ENCODE measurements at places on chromosomes 6 and 20. TPM values are rescaled to one million over a fixed set of nuclear protein-coding genes. Genes with fewer than 3 reads are reported as not detected.

DNA sequence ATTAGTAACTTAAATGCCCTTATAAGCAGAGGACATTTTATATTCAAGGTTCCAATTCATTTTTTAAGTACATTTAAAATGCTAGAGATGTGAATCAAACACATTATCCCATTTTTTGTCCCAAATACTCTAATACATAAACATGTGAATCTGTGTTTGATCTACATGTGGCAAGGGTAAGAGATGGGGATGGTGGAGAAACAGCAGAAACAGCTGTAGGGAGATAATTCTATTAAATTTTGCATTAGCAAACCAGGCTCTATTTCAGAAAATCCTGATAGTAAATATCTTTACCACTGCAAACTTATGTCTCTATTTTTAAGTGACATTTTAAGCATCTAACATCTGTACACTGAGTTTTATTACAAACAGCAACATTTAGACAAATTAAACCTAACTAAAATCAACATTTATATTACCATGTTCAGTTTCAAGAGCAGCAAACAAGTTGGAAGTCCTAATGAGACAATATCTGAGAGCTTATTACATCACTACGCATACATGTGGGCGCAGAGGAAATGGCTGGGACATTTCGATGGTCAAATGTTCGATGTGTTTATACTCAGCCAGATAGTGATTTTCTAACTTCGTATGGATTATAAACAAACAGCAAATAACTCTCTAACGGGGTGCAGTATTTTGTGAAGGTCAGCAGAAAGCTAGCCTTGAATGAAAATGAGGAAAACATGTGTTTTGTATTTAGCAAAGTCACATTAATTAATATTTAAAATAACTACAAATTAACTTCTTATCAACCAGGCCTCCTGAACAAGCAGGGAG is 165.1 kb downstream of the GJA1 start:
- no peak for DNase-seq

DNA sequence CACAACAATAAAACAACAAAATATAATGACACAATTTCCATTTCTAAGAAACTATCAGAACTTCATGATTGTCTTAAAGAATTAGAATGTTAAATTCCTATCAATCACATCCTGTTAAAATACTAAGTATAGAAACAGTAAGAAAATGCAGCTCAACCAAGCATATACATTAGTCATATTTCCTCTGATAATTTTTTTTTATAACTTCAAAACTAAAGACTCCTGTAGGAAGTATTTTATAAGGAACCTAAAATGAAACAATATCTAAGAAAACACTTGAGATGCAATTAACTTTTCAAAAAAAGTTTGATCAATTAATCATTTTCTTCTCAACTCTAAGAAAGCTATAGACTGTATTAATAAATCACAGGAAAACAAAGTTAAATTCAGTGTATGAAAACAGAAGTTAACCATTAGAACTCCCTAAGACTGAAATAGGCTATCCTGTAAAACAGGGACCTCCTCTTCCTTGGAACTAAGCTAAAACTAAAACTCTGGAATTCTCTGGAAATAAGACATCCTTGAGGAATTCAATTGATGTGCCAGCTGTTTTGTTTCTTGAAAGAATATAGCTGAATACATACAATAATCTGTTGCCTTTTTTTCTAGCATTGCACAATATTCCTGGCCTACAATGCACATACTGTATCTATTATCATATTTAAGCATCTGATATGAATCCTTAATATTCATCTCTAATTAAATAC is 19.8 kb downstream of the FKBP5 start:
- DNase-seq = peak; percentile 40

- no peak for DNase-seq
Measured at GRCh38 chr6:6332811-6333244, 12.4 kb upstream of the F13A1 start.

The COL21A1 gene
- total RNA-seq = 2.3 TPM

DNA sequence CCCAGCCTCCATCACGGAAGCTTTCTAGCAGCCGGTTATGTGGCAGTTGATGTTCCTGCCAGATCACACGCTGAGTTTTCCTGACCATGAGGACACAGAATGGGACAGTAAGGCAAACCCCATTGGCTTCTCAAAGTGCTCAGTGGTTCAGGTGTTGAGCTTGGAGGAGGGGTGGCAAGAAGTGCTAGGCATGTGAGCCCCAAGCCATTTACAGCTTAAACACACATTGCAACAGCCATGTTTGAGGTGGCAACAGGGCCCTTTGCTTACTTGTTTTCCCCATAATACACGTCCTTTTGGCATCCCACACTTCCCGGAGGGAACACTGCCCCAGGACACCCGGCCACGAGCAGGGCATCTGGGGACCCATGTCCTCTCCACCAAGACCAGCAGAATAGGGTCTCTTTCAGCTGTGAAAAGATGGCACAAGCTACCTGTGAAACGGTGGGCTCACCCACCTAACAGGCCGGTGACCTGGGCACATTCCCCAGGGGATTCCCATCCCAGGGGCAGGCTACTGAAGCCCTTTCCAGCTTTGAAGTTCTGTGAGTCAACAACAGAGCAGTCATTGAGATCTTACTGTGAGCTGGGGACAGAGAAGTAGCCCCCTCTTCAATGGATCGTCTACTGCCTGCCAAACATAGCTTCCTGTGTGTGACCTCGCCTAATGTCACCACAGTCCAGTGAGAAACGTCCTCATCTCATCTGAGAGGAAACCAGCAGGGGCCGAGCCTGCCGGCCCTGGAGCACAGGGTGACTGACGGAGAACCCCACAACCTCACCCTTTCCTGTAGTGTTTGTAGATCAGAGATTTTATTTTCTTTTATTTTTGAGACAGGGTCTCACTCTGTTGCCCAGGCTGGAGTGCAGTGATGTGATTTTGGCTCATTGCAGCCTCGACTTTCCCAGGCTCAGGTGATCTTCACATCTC is 4.0 kb upstream of the TLDC2 start:
- no peak for DNase-seq

GRCh38 chr20:32580970-32581838 is 3.9 kb downstream of the NOL4L start:
- no peak for DNase-seq

DNA sequence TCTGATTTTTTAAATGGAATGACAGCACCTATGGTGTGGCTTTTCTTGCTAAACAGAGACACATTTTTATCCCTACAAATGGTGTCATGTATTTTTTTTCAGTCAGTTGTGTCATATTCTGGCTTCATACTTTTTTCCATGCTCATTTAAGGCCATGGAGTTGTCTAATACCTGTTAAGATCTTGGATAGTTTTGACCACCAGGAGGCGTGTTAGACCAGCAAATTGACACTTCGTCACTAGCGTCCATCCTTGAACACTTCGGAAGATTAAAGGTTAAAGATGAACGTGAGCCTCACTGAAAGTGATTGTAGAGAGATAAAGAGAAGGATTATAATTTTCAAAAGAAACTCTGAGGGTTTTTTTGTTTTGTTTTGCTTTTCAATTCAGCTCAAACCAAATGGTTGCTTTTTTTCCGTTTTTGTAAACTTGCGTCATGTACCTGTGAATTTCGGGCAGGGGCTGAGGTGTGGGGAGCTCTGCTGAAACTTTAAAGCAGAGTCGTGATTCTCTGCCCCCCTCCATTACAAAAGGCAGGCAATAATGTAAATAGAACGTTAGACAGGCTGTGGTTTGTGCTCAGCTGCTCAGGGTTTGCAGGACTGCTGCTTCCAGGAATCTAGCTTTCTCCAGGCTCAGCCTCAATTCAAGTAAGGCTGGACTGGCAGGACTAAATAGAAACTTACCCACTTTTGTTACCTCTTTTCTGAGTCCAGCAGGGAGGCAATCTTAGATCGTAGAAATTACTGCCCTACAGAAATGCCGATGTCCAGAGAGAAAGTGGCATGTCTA is 245.1 kb downstream of the FOXA2 start:
- DNase-seq = peak; percentile 34

- peak; percentile 97 for DNase-seq
Measured at GRCh38 chr6:149026530-149026942, 279.7 kb downstream of the UST start.

The SNX14 gene
- total RNA-seq = 121 TPM

- DNase-seq = peak; percentile 25
Measured at GRCh38 chr6:75368151-75368779, 83.7 kb upstream of the TMEM30A start.

DNA sequence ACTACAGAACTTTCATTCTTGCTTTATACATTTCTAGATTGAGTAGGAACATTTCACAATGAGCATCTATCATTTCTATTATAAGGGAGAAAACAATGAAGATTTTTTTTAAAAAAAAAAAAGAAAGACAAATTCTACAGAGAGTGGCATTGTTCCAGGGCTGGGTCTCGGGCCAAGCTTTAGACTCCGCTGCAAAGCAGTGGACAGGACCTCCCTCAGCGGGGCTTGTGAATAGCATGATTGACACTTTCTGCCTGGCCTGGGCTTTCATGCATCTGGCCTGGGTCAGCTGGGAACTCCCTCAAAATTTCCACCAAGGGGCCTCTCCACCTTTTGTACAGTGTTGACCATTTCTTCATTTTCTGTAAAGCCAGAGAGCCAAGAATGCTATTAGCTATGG is 55.8 kb upstream of the HIVEP2 start:
- DNase-seq = no peak

GRCh38 chr6:130858498-130859160 is 31.4 kb downstream of the SMLR1 start:
- DNase-seq = no peak

DNA sequence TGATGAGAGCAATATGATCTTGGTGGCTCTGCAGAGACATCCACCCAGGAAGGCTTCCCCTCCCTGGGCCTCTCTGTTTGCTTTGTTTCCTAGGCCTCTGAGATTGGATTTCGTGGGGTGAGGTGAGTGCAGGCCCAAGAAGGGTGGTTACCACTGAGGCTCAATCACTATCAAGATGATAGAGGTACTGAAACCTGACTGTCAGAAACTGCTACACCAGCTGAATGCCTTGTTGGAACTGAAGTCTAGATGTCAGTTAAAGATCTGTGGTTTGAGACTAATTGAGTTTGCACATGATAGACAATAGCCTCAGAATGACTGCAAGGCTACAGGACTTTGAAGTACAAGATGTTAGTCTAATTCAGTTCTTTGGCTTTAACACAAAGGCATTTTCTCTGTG is 15.2 kb downstream of the VNN1 start:
- DNase-seq = no peak

The OR2B2 gene
- total RNA-seq = not detected

GRCh38 chr20:61797971-61798411 is 267.7 kb downstream of the TAF4 start:
- DNase-seq = no peak

The CAGE1 gene
- total RNA-seq = under 0.01 TPM

The SCRT2 gene
- total RNA-seq = not detected

DNA sequence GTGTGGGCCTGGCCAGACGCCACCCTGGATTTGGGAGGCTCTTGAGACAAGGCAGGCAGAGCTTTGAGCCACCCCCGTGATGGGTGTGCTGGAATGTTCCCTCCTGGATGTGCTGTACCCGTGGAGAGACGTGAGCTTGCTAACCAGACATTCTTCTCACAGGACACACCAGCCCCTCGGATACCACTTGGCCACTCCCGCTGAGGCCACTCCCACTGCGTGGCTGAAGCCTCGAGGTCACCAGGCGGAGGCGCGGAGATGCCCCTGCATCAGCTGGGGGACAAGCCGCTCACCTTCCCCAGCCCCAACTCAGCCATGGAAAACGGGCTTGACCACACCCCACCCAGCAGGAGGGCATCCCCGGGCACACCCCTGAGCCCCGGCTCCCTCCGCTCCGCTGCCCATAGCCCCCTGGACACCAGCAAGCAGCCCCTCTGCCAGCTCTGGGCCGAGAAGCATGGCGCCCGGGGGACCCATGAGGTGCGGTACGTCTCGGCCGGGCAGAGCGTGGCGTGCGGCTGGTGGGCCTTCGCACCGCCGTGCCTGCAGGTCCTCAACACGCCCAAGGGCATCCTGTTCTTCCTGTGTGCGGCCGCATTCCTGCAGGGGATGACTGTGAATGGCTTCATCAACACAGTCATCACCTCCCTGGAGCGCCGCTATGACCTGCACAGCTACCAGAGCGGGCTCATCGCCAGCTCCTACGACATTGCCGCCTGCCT is 14.1 kb downstream of the SLCO4A1 start:
- DNase-seq = no peak

The ZSCAN23 gene
- 5.1 TPM for total RNA-seq

The DUSP15 gene
- total RNA-seq = not detected

The LHFPL5 gene
- not detected for total RNA-seq

DNA sequence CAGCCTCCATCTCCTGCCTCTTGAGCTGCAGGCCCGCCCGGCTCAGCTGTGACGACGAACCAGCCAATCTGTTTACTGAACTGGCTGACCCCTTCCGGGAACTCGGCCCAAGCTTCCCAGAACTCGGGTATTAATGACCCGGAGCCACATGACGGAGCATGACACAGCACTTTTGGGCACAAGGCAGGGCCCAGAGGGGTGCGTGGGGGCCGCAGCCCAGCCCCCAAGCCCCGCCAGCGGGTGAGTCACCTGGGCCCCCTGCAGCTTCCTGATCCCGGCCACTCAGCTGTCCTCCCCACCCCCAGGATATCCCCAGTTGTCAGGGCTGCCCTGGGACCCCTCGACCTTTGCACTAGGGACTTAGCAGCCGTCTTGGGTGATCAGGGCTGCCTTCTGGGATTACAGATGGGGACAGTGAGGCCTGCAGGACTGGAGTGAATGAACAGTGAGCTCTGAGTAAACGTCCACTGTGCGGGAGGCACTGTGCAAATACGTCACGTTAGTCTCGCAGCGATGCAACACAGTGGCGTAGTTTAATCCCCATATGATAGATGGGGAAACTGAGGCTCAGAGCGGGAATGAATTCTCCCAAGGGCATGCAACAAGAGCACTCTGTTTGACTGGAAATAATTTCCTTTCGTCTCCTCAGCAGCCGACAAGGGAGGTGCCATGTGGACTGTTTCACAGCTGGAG is 102.1 kb downstream of the CEBPB start:
- DNase-seq = peak; percentile 99

DNA sequence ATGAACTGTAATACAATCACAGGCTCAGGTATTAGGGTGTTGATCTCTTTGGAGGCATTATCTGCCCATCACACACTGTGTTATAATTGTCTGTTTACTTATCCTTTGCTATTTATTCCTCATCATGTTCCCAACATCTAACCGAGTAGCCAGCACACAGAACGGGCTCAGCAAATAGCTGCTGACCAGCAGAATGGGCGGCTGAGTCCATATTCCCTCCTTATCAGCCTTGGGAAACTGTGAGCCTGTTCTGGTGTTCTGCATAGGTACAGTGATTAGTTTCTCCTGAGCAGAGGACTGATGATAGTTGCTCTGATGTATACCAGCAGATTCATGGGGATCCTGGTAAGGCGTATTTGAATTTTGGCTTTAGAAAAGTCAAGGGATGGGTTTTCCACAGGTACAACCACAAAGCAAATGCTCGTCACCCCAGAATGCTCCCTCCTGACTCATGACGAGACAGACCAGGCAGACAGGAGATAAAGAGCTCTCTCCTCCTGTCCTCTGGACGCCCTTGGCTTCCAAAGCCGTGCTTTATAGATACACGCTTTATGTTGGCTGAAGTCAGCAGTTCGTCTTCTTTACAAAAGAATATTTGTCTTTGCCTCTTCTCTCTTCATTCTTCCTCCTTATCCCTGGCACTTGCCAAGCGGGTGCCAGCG is 166.7 kb downstream of the TTLL2 start:
- DNase-seq = no peak

The VSTM2L gene
- total RNA-seq = 1.5 TPM

- no peak for DNase-seq
Measured at GRCh38 chr6:111864138-111865048, 8.9 kb downstream of the FYN start.

Measured in fibroblast of lung (primary cell).